ENCODE measurements at places on chromosomes 2 and 18.
A peak's percentile ranks its signal among the peaks of the same experiment; 100 is the strongest.

DNA sequence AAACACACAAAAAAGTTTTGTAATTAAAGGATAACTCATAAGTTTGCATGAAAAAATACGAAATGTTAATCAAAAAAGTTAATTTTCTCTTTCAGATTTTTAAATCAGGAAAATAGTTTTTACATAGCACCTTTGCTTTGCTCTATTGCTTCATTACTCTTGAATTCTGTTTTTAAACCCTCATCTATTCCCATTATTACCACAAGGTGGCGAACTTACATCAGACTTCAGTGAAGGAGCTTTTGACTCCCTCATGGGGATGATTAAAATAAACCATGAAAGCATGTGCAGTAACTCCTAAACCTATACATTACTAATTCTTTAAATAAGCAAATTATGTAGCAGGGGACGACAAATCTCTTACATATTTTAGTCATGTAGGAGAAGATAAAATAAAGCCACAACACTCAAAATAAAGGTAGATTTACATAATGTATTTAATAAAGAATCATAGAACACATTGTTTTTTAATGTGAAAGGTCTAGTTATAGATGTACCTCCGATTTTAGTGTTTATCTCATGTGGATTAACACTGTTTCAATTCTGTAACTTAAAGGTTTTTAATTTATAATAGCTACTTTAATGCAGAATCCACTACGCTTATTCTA lies 105.2 kb downstream of the NETO1 start:
- peak; percentile 76 for DNase-seq

DNA sequence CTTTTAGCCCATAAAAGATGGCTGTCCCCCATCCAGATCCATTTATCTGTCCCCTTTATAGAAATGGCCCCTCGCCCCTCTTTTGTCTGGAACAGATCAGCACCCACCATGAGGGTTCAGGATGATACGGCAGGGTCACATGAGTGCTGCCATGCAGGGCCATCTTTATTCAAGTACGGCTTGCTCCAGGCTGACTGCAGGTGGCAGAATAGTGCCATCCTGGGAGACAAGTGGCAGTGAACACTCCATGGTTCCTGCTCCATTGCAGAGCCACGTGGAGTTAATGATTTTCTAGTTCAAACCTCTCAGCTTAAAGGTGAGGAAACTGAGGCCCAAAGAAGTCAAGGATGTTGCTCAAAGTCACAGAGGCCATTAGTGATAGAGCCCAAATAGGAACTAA lies 180.6 kb downstream of the CLIP4 start:
- DNase-seq: peak; percentile 63

DNA sequence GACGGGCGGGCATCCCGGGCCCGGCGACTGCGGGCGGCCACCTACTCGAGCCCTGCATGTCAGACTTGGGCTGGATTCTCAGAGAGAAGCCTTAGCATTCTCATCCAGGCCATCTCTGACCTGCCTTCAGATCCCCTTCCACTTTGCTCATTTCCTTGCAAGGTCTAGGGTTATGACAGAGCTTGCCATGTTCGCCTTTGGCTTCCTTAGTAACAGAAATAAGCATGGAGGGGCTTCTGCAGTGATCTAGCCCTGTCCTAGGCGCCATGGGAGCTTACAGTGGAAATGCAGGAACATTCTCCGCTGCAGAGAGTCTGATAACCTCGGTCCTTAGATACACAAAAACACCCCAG lies 632 bp upstream of the ACVR1 start:
- no peak for DNase-seq

DNA sequence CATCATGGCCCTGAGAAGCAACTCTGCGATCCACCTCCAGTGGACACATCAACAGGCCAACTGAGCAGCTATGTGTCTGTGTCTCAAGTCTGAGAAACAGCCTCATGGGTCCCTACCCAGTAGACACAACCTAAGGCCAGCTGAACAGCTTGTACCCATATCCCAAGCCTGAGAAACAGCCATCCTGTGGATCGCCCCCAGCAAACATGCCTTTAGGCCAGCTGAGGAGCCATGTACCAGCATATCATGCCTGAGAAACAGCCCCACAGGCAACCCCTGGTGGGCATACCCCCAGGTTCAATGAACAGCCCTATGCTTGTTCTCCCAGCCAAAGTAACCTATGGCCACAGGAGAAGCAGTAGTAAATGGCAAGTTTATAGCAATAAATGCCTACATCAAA lies 126.7 kb upstream of the OTX1 start:
- DNase-seq: no peak

- DNase-seq: no peak
These were observed at the start of gene CGREF1 for GRCh38 chr2:27118525-27119329. CGREF1 (minus strand) TSS chr2:27119128; CDS start chr2:27104366, 14,762 bp downstream.

DNA sequence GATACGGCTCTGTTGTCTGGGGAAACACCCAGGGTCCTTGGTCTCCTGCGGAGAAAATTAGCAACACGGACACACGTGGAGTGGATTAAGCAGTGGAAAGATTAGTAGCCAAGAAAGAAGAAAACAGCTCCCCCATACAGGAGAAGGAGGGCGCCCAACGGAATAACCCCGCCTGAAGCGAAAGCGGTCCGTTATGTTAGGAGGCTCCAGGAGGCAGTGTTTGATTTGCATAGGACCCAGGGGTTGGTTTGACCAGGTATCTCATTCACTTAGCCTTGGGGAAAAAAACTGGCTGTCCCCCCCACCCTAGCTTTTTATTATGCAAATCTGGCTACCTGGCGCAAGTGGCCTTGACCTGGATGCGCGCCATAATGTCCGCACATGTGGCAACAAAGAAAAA lies 170.1 kb upstream of the KYNU start:
- no peak for DNase-seq

GRCh38 chr2:152861349-152861942 lies 143.0 kb downstream of the ARL6IP6 start:
- DNase-seq: peak; percentile 2

DNA sequence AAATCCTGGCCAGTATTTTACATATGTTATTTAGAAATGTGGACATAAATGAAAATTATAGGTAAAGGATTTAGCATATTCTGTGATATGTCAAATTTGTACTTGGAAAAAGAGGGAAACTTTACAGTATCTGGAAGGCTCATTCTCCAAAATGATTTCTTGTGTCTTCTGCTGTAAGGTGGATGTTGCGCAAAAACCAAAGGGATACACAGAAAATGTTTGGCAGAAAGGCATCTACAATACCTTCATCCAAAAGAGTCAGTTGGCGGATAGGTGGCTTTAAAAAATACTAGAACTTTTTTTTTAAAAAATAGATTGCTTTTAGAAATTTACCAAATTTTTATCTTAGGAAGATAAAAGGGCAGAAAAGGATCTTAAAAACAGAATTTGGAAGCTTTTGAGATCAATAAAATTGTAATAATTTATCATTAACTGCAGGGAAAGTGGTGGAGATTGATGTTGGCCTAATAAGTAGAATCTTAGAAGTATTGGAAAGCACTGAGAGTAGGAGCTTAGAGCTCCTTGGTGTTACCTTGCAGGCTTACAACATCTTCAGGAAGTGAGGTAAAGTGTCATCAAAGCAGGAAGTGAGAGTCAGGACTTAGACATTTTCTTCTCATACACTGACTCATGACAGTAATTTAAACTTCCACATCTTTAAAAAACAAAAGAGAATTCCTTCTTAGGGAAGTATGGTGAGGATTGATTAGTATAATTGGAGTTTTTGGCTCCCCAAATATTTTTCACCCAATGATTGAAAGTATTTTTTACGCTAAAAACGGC lies 2.1 kb downstream of the NABP1 start:
- no peak for DNase-seq

DNA sequence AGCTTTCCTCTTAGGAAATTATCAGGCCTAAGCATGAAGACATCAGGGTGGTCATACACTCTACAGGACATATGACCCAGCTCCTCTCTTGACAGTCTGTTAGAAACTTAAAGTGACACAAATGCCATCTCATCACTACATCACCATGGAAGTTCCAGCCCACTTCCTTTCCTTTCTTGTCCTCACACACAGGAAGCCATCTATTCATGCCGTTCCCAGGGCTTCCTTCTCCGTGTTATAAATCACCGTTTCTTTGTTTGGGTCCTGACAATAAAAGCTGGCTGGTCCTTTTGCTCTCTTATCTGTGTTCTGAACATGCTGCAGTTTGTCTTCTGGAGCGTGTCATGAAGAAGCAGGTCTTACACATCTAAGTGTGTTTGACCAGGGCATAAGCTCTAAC lies 692.1 kb upstream of the CELF4 start:
- DNase-seq: no peak

DNA sequence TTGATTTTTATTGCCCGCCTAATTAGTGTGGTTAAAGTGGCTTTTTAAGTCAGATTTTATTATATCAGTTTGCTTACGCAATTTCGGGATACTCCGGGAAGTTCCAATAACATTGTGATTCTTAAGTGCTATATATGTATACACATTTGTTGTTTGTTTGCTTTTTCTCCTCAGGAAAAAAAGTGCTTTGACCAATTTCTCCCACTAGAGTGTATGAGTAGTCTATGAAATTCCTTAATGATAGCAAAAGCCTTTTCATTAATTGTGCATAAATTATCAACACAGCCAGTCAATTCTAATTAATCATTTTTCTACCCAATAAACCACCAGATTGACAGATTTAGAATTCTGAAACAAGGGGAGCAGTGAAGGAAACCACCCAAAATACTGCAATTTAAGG lies 172.2 kb downstream of the DPP10 start:
- no peak for DNase-seq

DNA sequence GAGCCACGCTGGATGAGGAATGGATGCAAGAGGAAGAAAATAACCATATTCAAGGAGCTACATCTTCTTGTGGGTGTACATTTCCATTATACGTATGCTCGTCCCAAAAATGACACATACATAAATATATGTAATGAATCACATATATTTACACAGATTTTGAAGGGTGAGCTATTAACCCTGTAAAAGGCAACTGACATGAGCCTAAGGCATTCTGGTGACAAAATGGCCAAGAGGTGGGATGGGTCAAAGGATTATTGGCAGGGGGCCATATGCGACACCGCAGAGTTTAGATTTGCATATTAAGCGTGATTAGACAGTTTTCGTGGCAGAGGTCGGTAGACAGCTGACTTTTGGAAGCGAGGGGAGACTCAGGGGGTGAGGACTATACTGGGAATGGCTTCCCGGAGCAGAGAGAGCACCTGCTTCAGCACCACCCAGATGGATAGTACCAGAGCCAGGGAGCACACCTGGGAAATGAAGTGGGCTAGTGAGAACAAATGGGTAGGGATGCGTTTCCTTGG lies 431 bp upstream of the CNRIP1 start:
- DNase-seq: peak; percentile 67

GRCh38 chr2:69322631-69323030 lies 64.4 kb downstream of the GFPT1 start:
- no peak for DNase-seq

- DNase-seq: no peak
These were observed 1.7 kb downstream of the FZD7 start for GRCh38 chr2:202035089-202035940.

GRCh38 chr18:75041586-75041985 lies 167.4 kb downstream of the PTGR3 start:
- DNase-seq: no peak

GRCh38 chr18:45355944-45356520 lies 259.2 kb upstream of the SLC14A2 start:
- DNase-seq: no peak

- no peak for DNase-seq
These were observed 66.4 kb downstream of the MRPS9 start for GRCh38 chr2:105104208-105104731.

- DNase-seq: peak; percentile 2
These were observed 37.6 kb downstream of the CDH7 start for GRCh38 chr18:65788373-65788772.

- DNase-seq: no peak
These were observed 189.9 kb downstream of the SLC4A10 start for GRCh38 chr2:161814008-161814660.

- no peak for DNase-seq
These were observed 111.4 kb upstream of the CDC42EP3 start for GRCh38 chr2:37782721-37783371.

- no peak for DNase-seq
These were observed 18.2 kb downstream of the FBLN7 start for GRCh38 chr2:112156152-112156986.

DNA sequence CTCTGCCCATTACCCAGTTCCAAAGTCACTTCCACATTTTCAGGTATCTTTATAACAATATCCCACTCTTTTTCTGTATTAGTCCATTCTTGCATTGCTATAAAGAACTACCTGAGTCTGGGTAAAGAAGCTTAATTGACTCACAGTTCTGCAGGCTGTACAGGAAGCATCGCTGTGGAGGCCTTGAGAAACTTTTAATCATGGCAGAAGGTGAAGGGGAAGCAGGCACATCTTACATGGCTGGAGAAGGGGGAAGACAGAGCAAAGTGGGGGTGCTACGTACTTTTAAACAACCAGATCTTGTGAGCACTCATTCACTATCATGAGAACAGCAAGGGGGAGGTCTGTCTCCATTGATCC lies 85.4 kb upstream of the MAP4K3 start:
- DNase-seq: no peak

- DNase-seq: no peak
These were observed 481.9 kb upstream of the SETBP1 start for GRCh38 chr18:44198612-44199284.

- no peak for DNase-seq
These were observed 1152.9 kb downstream of the RPIA start for GRCh38 chr2:89844221-89844943.

DNA sequence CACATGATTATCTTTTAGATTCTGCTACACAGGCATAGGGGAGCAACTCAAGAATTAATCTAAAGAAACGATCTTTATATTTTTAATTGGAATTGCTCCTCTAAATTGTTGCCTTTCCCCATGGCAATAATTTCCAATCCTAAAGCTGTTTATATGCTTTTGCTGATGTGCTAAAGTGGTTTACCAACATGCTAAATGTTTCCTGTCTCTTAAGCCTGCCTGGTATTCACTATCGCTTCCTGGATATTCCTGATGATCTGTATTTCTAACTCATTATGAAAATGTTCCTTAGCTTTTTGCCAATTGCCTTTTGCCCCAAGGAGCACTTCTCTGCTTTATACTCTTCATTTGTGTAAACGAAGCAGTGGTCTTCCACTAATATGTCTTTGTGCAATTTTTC lies 65.8 kb downstream of the PTPN2 start:
- DNase-seq: no peak

DNA sequence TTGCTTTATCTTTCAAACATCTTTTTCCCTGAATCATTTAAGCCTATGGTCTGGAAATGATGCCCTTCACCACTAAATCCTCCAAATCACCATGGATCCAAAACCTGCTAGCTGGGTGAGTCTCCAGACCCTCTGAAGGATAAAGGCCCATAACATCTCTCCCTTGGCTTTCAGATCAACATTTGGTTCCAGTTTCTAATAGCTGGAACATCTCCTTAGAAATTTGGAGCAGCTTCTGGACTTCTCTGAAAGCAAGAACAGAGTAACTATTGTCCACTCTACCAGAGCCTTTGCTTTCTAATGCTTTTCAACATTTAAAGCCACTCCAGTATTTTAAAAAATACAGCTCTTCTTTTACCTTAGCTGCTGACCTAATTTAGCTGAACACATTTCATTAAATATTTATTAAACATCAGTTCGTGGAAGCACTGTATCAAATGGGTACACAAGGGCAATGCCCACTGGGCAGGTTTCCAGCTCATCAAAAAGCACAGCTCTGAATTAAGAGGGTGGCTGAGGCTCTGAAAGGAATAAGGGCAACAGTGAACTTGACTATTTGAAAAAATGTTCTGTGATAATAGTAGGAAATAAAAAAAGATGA lies 75.3 kb downstream of the GALNT3 start:
- no peak for DNase-seq

Measured in NCI-H1694 (cell line).